Hematopoietic multipotent progenitor cell treated with erythropoietin and hydrocortisone succinate and interleukin-3 and kit ligand, for 15 days (in vitro differentiated cells): ENCODE measurements at places on chromosomes 7 and 10.
A peak's percentile ranks its signal among the peaks of the same experiment; 100 is the strongest.

DNA sequence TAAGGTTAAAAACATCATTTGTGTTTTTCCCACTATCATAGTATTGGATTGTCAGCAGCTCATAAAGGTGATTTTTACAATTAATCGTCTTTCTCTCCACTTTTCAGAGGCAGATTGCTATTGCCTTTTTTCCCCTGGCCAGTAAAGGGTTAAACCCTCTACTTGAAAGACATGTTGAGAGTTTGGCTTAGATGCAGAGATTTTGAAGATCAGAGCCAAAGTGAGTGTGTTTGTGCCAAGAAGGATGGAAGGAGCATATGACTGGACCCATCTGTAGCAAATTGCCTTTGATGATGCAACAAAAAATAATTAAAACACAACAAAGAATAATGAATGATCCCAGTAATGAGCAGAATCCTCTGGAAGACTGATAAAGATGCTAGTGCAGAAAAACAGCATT lies 373.1 kb downstream of the MALRD1 start:
- DNase-seq = no peak

GRCh38 chr7:43700059-43700501 lies 29.2 kb downstream of the COA1 start:
- peak; percentile 82 for DNase-seq

DNA sequence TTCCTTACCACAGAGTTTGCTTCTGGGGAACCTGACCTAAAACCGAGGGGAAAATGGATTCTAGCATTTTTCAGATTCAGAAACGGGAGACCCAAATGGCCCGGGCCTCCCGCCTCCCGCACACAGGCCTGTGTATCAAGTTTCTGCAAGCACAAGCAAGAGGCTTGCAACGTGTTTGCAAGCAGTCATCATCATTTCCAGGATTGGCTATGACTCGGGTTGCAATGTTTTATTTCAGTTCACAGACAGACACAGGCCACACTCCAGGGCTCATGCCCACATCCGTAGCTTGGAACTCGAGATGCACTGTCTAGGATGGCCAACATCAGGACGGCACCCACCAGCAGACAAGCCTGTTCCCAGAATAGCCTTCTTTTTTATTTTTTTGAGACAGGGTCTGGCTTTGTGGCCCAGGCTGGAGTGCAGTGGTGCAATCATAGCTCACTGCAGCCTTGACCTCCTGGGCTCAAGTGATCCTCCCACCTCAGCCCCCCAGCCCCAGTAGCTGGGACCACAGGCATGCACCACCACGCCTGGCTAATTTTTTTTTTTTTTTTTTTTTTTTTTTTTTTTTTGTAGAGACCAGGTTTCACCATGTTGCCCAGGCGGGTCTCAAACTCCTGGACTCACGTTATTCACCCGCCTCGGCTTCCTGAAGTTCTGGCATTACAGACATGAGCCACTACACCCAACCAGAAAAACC lies 68.1 kb upstream of the FOXK1 start:
- DNase-seq = no peak

DNA sequence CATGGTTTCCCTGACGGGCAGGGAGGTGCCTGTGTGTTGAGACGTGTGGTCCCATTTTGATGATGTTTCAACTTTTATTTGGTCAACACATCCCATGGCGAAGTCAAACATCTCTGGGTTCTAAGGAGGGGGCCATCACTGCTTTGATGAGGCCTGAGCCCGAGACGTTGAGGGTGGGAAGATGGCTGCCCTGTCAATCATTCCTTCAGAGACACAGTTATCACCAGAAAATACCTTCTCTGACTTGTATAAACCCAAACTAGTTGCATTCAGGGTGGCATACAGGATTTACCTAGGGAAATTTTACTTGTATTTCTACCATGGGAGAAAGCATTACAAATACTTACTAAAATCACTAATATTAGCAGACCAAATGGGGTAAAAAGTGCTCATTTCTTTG lies 64.6 kb downstream of the VOPP1 start:
- no peak for DNase-seq

GRCh38 chr10:122263971-122264370 lies 7.1 kb upstream of the BTBD16 start:
- no peak for DNase-seq

GRCh38 chr7:29265208-29265923 lies 70.8 kb downstream of the CHN2 start:
- no peak for DNase-seq

DNA sequence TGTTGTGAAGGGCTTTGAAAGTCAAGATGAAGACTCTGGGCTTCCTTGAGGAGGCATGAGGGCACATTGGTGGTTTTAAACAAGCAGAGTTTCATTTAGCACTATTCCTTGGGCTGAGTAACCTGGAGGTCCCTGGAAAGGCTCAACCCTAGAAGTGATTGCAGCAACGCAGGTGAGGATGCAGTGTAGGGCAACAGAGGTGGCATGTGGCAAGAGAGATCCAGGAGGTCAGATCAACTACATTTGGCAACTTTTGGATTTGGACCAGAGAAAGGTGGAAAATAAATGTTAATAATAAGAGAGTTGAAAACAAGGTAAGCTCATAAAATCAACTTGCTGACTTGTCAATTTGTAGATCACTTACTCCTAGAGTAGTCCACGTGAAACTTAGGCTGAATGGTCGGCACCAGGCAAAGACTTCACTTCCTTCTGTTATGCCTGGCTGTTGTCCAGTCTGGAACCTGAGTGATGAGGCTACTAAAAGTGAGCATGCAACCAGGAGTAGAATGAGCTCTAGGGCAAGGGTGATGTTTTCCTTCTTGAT lies 414.6 kb upstream of the ZMIZ1 start:
- DNase-seq = no peak

DNA sequence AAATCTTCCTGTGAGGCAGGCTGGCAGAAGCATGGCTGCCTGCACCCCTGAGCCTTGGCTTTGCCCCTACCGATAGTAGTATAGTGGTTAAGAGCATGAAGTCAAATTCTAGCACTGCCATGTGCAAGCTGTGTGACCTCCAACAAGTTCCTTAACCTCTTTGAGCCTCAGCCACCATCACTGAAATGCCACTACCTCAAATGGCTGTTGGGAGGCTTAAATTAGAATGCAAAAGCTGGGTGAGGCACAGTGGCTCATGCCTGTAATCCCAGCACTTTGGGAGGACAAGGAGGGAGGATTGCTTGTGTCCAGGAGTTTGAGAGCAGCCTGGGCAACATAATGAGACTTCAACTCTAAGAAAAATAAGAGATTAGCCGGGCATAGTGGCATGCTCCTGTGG lies 8.4 kb downstream of the SFRP5 start:
- no peak for DNase-seq

DNA sequence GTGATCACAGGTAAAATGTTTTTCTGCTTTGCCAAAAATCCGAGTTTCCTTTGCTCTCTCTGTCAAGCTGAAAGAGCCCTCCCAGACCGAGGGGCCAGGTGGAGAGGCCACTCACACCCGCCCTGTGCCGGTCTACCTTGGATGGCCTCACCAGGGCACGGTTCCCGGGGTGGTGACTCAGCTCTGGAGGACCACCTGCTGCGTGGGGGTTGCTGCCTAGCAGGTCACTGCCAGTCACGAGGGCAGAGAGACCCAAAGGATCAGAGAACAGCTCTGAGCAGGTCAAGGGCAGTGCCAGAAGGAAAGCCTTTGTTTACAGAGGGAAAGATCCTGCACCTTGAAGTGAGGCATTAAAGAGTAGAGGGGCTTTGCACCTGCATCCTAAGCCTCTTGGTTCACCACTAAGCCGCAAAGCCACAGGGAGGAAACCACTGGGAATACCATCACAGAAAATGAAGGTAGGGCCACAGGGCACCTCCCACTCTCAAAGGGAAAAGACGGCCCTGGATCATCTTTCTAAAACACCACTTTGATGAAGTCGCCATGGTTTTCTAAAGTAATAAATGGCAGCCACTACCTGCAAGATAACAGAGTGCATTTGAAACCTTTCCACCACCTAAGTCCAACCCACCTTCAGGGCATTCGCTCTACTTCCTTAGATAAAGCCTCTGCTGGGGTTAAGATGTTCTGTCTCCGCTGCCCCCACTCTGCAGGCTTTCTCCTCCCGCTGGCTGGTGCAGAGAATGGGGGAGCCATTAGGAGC lies 160.3 kb upstream of the KLF14 start:
- no peak for DNase-seq

- no peak for DNase-seq
Observed at GRCh38 chr7:147569116-147569913, 1021.3 kb upstream of the C7orf33 start.

- no peak for DNase-seq
Observed at GRCh38 chr10:60944910-60945297, 919 bp upstream of the RHOBTB1 start.

- DNase-seq = no peak
Observed at GRCh38 chr10:30254926-30255325, 94.2 kb downstream of the MTPAP start.

- no peak for DNase-seq
Observed at GRCh38 chr7:90842430-90842788, 246.3 kb downstream of the CDK14 start.

GRCh38 chr10:97612386-97612785 lies 20.9 kb downstream of the MORN4 start:
- peak; percentile 40 for DNase-seq

DNA sequence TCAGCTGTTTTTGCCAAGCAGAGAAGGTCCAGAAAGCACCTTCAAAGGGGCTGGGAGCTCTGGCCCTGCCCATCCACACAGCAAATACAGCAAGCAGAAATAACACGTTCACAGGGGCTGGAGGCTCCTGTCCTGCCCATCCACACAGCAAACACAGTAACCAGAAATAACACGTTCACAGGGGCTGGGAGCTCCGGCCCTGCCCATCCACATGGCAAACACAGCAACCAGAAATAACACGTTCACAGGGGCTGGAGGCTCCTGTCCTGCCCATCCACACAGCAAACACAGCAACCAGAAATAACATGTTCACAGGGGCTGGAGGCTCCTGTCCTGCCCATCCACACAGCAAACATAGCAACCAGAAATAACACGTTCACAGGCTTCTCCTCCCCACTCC lies 558.1 kb downstream of the PTPRN2 start:
- DNase-seq = no peak

DNA sequence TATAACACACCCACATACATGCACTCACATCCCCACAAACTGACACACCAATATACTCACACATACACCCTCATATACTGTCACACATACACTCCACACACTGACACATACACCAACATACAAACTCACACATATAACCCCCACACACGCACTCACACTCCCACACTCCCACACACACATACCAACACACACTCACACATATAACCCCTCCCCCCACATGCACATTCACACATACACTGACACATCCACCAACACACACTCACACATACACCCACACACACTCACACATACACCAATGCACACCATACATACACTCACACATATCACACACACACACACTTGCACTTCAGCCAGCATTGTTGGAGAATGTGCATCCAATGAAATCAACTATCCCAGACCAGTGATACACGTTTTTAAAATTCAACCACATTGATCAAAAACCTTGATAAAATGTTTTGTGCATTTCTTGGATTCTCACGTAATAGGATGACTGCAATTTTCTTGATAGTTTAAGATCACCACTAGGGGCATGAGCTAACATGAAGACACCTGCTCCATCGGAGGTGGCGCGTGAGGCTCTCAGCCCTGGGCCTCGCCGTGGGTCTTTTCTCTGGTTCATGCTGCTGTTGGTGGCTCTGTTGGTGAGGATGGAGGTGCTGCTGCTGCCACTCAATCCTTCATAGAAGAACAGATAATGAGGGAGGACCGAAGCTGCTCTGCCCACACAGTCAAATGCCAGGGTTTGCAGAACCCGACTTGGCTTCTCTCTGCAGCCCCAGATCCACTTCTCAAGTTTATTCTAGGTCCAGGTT lies 32.1 kb upstream of the CHST15 start:
- DNase-seq = no peak

DNA sequence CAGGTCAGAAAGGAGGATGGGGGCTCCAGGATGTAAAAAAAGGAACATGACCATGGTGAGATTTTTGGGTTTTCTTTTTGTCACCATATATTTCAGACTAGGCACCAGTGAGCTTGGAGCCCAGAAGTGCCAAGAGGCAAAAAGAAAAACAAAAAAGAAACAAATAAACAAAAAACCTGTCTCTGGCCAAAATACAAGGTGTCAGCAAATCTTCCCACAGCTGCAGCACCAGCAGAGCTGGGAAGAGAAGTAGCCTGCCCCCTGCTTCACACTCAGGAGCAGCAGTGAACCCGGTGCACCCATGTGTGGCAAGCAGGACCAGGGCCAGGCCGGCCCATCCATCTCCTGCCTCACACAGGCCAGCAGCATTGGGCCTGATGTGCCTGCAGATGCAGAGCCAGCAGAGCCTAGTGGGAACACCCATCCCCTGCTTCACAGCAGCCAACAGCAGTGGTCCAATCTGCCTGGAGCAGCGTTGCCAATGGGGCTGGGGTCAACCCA lies 34.7 kb upstream of the C10orf71 start:
- DNase-seq = no peak

- no peak for DNase-seq
Observed at GRCh38 chr10:26621243-26621888, 76.1 kb upstream of the PDSS1 start.

DNA sequence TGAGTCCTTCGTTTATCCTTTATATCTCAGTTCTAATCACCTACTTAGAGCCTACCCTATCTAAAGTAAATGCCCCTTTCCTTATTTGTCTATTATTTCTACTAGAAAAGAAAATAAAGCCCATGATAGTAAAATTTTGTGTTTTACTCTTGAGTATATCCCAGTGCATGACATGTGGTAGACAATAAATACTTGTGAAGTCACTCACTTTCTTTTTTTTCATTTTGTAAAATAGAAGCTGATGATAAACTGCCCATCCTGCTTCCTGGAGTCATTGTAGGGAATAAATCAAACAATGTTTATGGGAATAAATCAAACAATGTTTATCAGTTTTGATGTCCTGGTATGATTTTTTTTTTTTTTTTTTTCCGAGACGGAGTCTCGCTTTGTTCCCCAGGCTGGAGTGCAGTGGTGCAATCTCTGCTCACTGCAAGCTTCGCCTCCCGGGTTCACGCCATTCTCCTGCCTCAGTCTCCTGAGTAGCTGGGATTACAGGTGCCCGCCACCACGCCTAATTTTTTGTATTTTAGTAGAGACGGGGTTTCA lies 36.1 kb downstream of the BTRC start:
- no peak for DNase-seq

DNA sequence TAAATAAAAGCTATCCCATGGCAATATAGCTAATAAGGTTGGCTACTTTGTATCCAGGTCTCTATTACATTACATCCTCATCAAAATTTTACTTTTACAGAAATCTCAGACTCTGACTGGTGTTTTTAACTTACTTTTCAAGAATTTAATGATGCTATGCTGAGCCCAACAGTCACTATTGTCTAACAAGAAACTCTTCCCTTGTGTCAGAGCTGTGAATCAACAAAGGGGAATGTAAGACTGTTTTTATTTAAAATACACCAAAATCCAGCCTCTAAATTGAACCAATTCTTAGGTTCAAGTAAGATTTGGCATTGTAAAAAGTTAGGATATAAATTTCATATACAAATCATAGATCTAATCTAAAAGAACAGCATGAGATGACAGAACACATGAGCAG lies 7.0 kb downstream of the RTKN2 start:
- DNase-seq = no peak

- DNase-seq = no peak
Observed at GRCh38 chr7:117538053-117538452, 58.2 kb downstream of the CFTR start.

- no peak for DNase-seq
Observed at GRCh38 chr10:4766454-4766853, 59.6 kb upstream of the AKR1E2 start.
